ENCODE measurements at places on chromosomes 3 and 15.

- DNase-seq, result no peak
Measured at GRCh38 chr15:76313731-76314130, 2.5 kb upstream of the ETFA start.

DNA sequence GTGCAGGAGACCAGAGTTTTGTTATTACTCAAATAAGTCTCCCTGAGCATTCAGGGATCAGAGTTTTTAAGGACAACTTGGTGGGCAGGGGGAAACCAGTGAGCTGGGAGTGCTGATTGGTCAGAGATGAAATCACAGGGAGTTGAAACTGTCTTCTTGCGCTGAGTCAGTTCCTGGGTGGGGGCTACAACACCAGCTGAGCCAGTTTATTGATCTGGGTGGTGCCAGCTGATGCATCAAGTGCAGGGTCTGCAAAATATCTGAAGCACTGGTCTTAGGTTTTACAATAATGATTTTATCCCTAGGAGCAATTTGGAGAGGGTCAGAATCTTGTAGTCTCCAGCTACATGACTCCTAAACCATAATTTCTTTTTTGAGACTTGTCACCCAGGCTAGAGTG is 13.8 kb upstream of the ZNF662 start:
- no peak for DNase-seq

DNA sequence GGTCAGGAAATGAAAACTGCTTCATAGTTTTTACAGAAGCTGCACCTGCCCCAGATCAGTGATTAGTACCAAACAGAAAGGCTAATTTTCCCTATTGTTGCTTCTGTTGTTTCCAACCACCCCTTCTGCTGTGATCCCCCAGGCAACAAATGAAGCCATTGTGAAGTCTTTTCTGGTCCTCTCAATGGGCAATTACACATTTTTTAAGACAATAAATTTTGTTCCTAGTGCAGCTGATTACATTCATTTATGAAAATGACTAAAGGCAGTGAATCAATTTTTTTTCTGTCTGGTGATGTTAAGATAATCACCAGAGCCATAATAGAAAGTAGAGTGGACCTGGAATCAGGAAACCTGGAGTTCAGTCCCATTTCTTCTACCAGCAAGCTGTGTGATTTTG is 32.7 kb downstream of the GLDN start:
- DNase-seq, result no peak

DNA sequence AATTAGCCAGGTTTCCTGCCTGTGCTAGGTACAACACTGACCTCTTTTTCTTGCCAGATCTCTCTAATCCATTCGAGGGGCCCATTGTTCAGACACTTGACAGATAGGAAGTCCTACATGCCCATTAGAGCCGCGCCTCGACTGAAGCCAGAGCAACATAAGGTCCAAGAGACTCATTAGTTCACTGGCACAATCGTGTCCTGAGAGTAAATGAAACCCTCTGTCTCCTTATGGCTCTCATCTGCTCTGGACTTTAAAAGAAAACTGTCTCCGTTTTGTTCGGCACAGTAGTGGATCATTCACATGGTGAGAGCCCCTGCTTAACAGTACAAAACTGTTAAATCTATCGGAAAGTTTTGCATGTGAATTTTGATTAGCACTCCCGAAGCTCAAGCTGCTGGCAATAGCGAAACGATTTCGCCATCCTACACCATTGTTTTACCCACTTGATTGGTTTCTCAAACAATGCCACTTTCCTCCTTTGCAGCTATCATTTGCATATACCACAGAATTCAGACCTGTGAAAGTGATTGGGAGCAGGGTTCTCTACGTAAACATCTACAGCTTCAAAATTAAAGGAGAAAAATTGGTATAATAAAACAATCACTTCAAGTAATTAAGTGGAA is 19.0 kb upstream of the C15orf61 start:
- DNase-seq, result no peak

DNA sequence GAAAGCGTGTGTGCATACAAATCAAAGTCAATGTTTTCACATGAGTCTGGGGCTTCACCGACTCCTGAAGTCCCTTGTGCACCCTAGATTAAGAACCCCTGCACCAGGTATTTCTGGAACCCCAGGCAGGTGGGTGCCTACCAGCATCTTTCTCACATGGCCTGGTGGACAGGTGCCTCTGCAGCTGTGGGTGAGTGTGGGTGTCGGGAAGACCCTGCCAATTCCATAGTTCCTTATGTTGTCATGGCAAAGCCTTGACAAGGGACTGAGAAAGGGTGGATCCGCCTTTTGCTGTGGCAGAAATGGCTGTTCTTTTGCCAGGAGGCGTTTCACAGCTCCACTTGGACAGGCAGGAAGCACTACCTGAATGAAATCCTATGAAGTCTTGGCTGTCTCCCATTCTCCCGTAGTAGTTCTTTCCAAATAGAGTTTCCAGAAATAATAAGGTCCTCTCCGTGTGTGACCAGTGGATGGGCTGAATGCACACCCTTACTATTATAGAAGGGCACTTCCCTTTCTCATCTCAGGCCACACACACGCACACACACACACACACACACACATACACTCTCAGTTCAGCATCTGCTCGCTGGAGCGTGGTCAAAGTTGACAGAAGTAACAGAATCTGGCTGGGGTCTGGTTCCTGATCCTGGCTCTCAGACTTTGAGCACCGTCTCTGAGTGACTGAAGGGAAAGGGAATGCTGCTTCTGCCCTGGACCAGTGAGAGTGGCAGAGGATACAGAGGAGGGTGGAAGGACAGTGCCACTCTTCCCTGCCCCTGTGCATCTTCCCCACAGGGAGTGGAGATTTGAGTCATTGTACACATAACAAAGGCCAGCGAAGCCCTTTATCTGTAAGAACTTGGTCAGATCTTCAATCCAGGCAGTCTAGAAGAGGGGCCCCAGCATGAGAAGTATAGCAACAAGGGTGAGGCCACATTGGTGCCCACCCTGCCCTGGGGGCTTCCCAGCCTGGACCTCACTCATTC is 38.7 kb downstream of the PDIA5 start:
- no peak for DNase-seq

DNA sequence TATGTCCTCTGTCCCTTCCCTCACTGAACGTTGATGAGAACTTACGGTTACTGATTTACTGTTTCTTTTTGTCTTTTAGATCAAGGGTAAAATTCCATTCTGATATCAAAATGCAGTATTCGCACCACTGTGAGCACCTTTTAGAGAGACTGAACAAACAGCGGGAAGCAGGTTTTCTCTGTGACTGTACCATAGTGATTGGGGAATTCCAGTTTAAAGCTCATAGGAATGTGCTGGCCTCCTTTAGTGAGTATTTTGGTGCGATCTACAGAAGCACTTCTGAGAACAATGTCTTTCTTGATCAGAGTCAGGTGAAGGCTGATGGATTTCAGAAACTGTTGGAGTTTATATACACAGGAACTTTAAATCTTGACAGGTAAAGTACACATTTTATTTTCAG is 990 bp downstream of the MYNN start:
- no peak for DNase-seq

- DNase-seq, result no peak
Measured at GRCh38 chr3:197239857-197240256, 58.6 kb downstream of the DLG1 start.

DNA sequence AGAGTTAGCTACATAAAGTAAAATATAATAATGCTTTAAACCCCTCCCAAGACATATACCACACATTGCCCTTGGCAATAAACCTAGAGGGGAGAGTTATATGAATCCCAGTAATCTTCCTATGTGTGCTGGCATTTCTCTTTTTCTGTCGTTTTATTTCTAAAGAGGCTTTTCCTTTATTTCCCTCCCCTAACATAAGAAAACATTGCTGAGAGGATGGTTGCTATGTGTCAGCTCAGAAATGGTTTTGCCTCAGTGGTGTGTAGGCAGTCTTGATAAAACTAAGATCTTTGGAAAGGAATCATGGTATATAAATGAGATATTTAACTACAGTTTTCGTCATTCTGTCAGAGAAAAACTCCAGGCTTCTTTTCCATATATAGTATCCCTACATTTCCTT is 30.0 kb downstream of the CCDC191 start:
- no peak for DNase-seq

- no peak for DNase-seq
Measured at GRCh38 chr3:22908989-22909507, 294.1 kb upstream of the UBE2E2 start.

- DNase-seq, result no peak
Measured at GRCh38 chr3:184526088-184526433, 35.5 kb upstream of the EPHB3 start.

- no peak for DNase-seq
Measured at GRCh38 chr3:143998266-143998665, 26.6 kb downstream of the DIPK2A start.

GRCh38 chr3:50286322-50287227 is 5.7 kb downstream of the IFRD2 start:
- DNase-seq, result no peak

- no peak for DNase-seq
Measured at GRCh38 chr3:120568598-120568997, 27.5 kb upstream of the NDUFB4 start.

GRCh38 chr3:194158942-194159439 is 23.0 kb downstream of the HES1 start:
- no peak for DNase-seq

GRCh38 chr15:75237316-75237982 is 20.7 kb upstream of the GOLGA6C start:
- no peak for DNase-seq
